ENCODE measurements at places on chromosomes 2 and 18. TPM values are rescaled to one million over a fixed set of nuclear protein-coding genes. Genes with fewer than 3 reads are reported as not detected.

The RFTN2 gene
- 0.05 TPM for polyA plus RNA-seq

The LRRTM1 gene
- 0.11 TPM for polyA plus RNA-seq

The GPAT2 gene
- 1.2 TPM for polyA plus RNA-seq

The SERPINB4 gene
- not detected for polyA plus RNA-seq

The SCG2 gene
- 1.5 TPM for polyA plus RNA-seq

The EN1 gene
- polyA plus RNA-seq: 0.46 TPM

The UPP2 gene
- not detected for polyA plus RNA-seq

The PSMA8 gene
- polyA plus RNA-seq: not detected

The BIRC6 gene
- polyA plus RNA-seq: 28.1 TPM

The ARHGAP28 gene
- polyA plus RNA-seq: 3.0 TPM

Data from K562 (cell line).